Activated CD4-positive, alpha-beta memory T cell treated with anti-CD3 and anti-CD28 coated beads, Interleukin-2, amount 10 ng/mL, durations not matched to agents 7 days and 5 days (primary cell): ENCODE measurements at places on chromosomes 11 and 22.

DNA sequence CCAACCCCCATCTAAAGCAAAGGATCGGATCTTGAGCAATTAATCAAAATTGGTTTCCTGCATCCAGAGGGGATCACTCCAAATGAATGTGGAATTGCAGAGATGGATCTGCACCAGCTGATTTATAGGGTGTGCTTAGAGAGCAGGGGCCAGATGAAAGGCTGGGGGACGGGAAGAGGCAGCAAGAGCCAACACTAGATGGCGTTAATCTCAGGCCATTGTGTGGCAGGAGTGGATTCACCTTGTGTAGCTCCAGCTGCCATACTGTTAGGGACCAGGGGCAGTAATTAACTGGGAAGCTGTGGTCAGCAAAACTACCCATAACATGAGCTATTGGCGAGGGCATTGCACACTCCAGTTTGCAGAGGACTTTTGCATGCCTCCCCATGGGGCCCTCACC, 35.6 kb downstream of the SERPINH1 start:
- H3K27ac ChIP-seq, result no peak overlapping the region
- H3K27me3 ChIP-seq, result peaks cover 26% of the 10 kb centered on the region
- H3K4me1 ChIP-seq, result peaks cover 7% of the 10 kb centered on the region
- DNase-seq, result no peak
- H3K4me3 ChIP-seq, result no peak overlapping the region

- no peaks in the 10 kb centered on the region for H3K4me1 ChIP-seq
- no peaks in the 10 kb centered on the region for H3K36me3 ChIP-seq
- no peak for DNase-seq
- H3K27me3 ChIP-seq, result peaks cover 23% of the 10 kb centered on the region
- no peak overlapping the region for H3K4me3 ChIP-seq
Observed at GRCh38 chr11:35654711-35655110, 7.9 kb upstream of the TRIM44 start.

- peaks cover 9% of the 10 kb centered on the region for H3K27me3 ChIP-seq
- H3K4me3 ChIP-seq, result no peak overlapping the region
- H3K4me1 ChIP-seq, result no peaks in the 10 kb centered on the region
- no peaks in the 10 kb centered on the region for H3K36me3 ChIP-seq
Observed at GRCh38 chr22:28180804-28181731, 262.0 kb upstream of the PITPNB start.

GRCh38 chr11:133738624-133739023, 106.7 kb downstream of the SPATA19 start:
- H3K4me3 ChIP-seq, result no peak overlapping the region
- H3K27ac ChIP-seq, result no peak overlapping the region
- H3K4me1 ChIP-seq, result no peaks in the 10 kb centered on the region
- H3K36me3 ChIP-seq, result no peaks in the 10 kb centered on the region
- DNase-seq, result no peak
- no peaks in the 10 kb centered on the region for H3K27me3 ChIP-seq

DNA sequence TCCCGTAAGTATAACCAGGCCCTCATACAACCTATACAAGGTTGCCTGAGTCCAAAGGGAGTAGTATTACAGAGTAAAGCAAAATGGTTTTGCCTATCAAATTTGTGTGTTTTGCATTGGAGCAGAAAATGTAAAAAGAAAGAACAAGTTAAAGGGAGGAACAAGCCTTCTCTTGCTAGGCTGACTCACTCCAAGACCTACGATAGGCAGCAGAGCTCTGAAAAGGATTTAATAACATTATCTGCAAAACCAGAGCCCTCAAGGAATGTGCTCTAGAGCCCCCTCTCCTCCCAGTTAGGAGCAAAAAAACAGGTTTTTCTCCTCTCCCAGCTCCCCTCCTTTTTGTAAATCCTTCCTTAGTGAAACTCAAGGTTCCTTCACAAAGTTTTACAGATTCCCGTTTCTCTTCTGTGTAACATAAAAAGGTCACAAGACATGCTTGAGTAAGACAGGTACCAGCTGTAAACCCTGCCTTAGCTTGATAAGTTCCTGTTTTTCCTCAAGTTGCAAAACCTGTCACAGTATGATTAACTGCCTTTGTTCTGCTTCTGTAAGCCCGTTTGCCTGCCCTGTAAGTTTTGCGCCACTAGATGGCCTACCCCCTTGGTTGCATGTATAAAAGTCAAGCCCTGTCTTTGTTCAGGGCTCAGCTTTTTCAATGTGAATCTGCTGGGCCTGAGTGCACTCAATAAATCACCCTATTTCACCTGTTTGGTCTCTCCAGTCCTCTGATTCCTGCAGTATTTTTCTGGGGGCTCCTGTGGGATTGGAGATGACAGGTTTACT, 498.2 kb downstream of the KCNA4 start:
- no peak for DNase-seq
- H3K27me3 ChIP-seq, result no peaks in the 10 kb centered on the region
- no peaks in the 10 kb centered on the region for H3K36me3 ChIP-seq
- no peaks in the 10 kb centered on the region for H3K4me1 ChIP-seq

GRCh38 chr11:114270531-114271270, 25.5 kb upstream of the NNMT start:
- H3K36me3 ChIP-seq, result no peaks in the 10 kb centered on the region
- no peaks in the 10 kb centered on the region for H3K4me1 ChIP-seq
- H3K4me3 ChIP-seq, result no peak overlapping the region
- peaks cover 54% of the 10 kb centered on the region for H3K27me3 ChIP-seq

GRCh38 chr11:14927146-14927545, 35.1 kb upstream of the CYP2R1 start:
- H3K36me3 ChIP-seq, result peaks cover 3% of the 10 kb centered on the region
- H3K27ac ChIP-seq, result no peak overlapping the region
- peaks cover 4% of the 10 kb centered on the region for H3K27me3 ChIP-seq
- H3K4me3 ChIP-seq, result no peak overlapping the region
- H3K4me1 ChIP-seq, result no peaks in the 10 kb centered on the region

GRCh38 chr11:107563702-107564101, 1.8 kb downstream of the ALKBH8 start:
- peak; percentile 49 for DNase-seq
- H3K4me3 ChIP-seq, result peak overlapping the region; percentile 25
- H3K4me1 ChIP-seq, result peaks cover 53% of the 10 kb centered on the region
- peaks cover 4% of the 10 kb centered on the region for H3K36me3 ChIP-seq

DNA sequence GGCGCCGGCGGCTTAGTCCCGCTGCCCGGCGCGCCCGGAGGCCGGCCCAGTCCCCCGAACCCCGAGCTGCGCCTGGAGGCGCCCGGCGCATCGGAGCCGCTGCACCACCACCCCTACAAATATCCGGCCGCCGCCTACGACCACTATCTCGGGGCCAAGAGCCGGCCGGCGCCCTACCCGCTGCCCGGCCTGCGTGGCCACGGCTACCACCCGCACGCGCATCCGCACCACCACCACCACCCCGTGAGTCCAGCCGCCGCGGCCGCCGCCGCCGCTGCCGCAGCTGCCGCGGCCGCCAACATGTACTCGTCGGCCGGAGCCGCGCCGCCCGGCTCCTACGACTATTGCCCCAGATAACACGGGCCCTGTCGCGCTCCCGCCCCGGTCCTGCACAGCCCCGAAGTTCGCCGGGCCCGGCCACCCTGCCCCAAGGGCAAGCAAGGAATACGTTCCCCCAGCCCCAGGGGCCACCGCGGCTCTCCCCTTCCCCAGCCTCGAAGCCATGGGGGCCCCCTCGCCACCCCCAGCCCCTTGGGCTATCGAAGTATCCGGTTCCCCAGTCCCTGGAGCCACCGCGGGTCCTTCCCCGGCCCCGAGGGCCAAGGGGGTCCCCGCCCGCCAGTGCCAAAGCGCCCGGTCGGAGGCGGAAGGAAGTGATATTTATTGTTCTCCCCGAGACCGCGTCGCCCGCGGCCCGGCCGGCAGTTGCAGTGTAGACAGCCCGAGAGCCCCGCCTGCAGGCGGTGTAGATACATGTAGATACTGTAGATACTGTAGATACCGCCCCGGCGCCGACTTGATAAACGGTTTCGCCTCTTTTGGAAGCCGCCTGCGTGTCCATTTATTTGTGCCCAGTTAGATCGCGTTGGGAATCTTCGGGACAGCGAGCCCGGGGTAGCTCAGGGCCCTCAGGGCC, 6.2 kb downstream of the TBX1 start:
- no peak overlapping the region for H3K27ac ChIP-seq
- H3K36me3 ChIP-seq, result no peaks in the 10 kb centered on the region
- DNase-seq, result peak; percentile 67

DNA sequence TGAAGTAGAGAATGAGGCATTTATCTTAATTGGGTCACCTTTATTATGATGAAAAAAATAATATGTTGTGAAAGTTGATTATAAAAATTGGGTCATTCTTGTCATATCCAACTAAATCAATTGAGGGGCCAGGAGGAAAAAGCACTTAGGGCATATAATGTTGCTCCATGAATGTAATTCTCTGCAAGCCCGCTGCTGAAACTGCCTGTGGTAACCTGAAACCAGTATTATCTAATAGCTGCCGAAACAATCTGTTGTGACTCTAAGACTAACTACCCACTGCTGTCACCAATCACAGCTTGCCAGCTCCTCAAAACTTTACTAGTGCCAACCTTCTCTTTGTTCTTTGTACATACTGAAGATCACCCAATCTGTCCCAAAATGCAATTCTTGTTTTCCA, 115.8 kb downstream of the ATG16L2 start:
- DNase-seq, result no peak
- no peaks in the 10 kb centered on the region for H3K36me3 ChIP-seq
- H3K27ac ChIP-seq, result no peak overlapping the region

- peaks cover 4% of the 10 kb centered on the region for H3K36me3 ChIP-seq
- H3K27me3 ChIP-seq, result peaks cover 6% of the 10 kb centered on the region
- H3K4me1 ChIP-seq, result peaks cover 76% of the 10 kb centered on the region
- no peak overlapping the region for H3K27ac ChIP-seq
- no peak for DNase-seq
- H3K4me3 ChIP-seq, result no peak overlapping the region
Observed at GRCh38 chr11:68333173-68333572, 20.8 kb downstream of the LRP5 start.

DNA sequence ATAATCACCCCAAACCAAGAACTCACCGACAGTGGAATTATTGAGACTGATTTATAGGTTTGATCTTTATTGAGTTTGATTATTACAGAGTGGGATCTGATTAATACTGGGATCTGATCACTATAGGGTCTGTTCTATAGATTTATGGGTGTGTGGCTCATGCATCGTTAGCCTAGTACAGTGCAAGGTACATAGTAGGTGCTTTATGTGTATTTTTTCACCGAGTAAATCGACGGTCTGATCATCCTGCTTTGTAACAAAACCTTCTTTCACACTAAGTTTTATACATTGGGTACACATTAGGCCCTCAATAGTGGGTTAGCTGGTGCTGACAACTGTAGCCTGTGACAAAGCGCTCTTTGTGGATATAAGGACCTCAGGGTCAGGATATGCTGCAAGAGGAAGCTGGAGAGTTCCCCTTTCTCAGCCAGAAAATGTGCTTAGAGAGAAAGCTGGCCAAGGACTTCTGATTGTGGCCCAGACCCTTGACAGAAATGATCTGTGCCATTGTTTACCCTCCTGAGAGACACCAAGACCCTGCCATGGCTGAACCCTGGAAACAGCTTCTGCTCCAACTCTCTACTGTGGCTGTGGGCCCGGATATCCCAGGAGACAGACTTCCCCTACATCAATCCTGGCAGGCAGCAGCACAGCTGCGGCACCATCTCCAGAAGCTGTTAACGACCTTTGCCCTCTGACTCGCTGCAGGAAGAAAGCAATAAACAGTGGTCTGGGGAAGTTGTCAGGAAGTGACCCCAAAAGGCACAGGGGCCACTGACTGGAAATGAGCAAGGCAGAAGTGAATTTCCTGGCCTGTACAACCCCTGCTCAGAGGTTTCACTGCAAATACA, 16.1 kb upstream of the TPP1 start:
- DNase-seq, result no peak
- no peak overlapping the region for H3K27ac ChIP-seq

- no peaks in the 10 kb centered on the region for H3K27me3 ChIP-seq
- H3K27ac ChIP-seq, result peak overlapping the region; percentile 99
- peak overlapping the region; percentile 99 for H3K4me3 ChIP-seq
- H3K4me1 ChIP-seq, result peaks cover 55% of the 10 kb centered on the region
- peaks cover 42% of the 10 kb centered on the region for H3K36me3 ChIP-seq
Observed at GRCh38 chr11:57668434-57668782, 494 bp downstream of the ZDHHC5 start.
